CD4-positive, CD25-positive, alpha-beta regulatory T cell (primary cell): ENCODE measurements at places on chromosomes 3 and 15. TPM values are rescaled to one million over a fixed set of nuclear protein-coding genes. Genes with fewer than 3 reads are reported as not detected.

Gene RCCD1
- 4.0 TPM for polyA plus RNA-seq

Gene A4GNT
- polyA plus RNA-seq = not detected

Gene IGDCC3
- not detected for polyA plus RNA-seq

Gene NLGN1
- not detected for polyA plus RNA-seq

Gene TMEM115
- polyA plus RNA-seq = 36.6 TPM

Gene SLC28A2
- polyA plus RNA-seq = not detected

Gene ST3GAL6
- not detected for polyA plus RNA-seq

Gene DPPA2
- not detected for polyA plus RNA-seq

Gene FHIT
- polyA plus RNA-seq = 20.1 TPM

Gene ERC2
- polyA plus RNA-seq = not detected

Gene GOLGA8O
- polyA plus RNA-seq = not detected

Gene ALG1L2
- not detected for polyA plus RNA-seq

Gene FBXO22
- 19.5 TPM for polyA plus RNA-seq

Gene ZDHHC3
- 36.8 TPM for polyA plus RNA-seq

Gene CIB2
- polyA plus RNA-seq = 0.94 TPM

Gene GPR149
- polyA plus RNA-seq = not detected

Gene PCSK6
- polyA plus RNA-seq = 0.10 TPM

Gene COL6A5
- polyA plus RNA-seq = not detected

Gene BCHE
- not detected for polyA plus RNA-seq

Gene P2RY14
- not detected for polyA plus RNA-seq

Gene TMED3
- polyA plus RNA-seq = 69.4 TPM

Gene ITIH4
- 2.0 TPM for polyA plus RNA-seq

Gene EPB42
- not detected for polyA plus RNA-seq

Gene FGF12
- polyA plus RNA-seq = not detected

Gene TIMP4
- polyA plus RNA-seq = not detected

Gene CD96
- 149 TPM for polyA plus RNA-seq

Gene LMAN1L
- not detected for polyA plus RNA-seq

Gene PLA2G4F
- not detected for polyA plus RNA-seq

Gene THAP10
- not detected for polyA plus RNA-seq

Gene CCR3
- polyA plus RNA-seq = 43.9 TPM

Gene HIGD2B
- not detected for polyA plus RNA-seq

Gene LYZL4
- not detected for polyA plus RNA-seq

Gene DUOXA1
- polyA plus RNA-seq = not detected

Gene FGD5
- polyA plus RNA-seq = 0.13 TPM

Gene GPR156
- polyA plus RNA-seq = not detected

Gene TF
- not detected for polyA plus RNA-seq

Gene GOLGA8N
- not detected for polyA plus RNA-seq

Gene IL12A
- 2.1 TPM for polyA plus RNA-seq

Gene GHRL
- 0.47 TPM for polyA plus RNA-seq

Gene VIPR1
- polyA plus RNA-seq = 7.7 TPM

Gene COL7A1
- polyA plus RNA-seq = not detected

Gene LRRC2
- polyA plus RNA-seq = 1.2 TPM

Gene TRIM42
- polyA plus RNA-seq = not detected

Gene INKA1
- polyA plus RNA-seq = 0.77 TPM

Gene SPCS1
- polyA plus RNA-seq = 318 TPM

Gene GABRR3
- polyA plus RNA-seq = not detected

Gene TYRO3
- polyA plus RNA-seq = not detected

Gene MEIS2
- polyA plus RNA-seq = not detected

Gene ITPKA
- not detected for polyA plus RNA-seq

Gene SLC35G2
- not detected for polyA plus RNA-seq

Gene SUCLG2
- 71.3 TPM for polyA plus RNA-seq
